ENCODE measurements at places on chromosomes 2 and 18. TPM values are rescaled to one million over a fixed set of nuclear protein-coding genes. Genes with fewer than 3 reads are reported as not detected.

DNA sequence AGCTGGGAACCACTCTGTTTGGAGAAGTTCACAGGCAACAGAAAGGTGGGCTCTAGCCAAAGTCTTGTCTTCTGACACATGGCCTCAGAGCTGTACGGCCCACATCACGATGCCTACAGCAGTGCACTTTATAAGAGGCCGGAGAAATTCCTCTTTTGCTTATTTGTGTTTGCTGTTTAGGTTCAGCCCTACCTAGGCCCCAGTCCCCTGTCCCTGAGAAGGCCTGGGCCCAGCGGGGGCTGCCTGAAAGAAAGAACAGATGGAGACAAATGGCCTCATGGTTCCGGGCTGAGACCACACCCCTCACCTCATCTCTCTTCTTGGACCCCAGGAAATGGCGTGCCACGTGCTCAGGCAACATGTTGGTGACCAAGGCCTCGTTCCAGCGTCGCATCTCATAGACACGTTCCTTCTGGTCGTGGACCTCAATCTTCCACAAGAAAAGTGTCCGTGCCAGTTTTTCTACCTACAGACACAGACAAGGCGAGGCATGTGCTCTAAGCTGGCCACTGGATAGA, 30.9 kb downstream of the CENPO start:
- DNase-seq: peak; percentile 35

Gene CLEC4F
- total RNA-seq: not detected

DNA sequence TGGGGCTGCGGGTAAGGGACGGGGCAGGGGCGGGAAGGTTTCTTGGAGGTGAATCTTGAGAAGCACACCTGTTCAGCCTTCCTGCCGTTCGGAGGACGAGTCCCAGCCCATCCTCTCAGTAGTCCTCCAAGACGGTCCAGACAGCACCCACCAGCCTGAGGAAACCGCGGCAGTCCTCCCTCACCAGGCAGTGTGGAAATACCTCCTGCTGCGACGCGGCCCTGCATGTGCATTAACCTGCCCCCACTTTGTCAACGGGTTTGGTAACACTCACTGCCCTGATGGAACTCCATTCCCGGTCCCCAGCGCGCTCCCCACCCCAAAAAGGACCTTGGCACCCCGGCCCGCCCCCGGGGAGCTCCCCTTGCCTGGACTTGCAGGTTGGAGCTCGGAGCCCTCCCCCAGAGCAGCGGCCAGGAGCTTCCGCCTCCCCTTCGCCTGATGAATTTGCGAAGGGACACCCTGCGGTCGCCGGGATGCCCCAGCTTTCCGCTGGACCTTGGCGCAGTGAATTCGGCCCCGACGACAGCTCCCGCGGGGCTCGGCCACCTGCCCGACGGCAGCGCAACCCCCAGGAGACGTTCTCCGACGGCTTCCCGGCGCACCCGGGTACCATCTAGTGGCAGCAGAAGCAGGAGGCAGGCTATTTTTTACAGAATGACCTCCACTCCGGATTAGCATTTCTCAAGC, 31.5 kb downstream of the ACVR1C start:
- DNase-seq: peak; percentile 69

DNA sequence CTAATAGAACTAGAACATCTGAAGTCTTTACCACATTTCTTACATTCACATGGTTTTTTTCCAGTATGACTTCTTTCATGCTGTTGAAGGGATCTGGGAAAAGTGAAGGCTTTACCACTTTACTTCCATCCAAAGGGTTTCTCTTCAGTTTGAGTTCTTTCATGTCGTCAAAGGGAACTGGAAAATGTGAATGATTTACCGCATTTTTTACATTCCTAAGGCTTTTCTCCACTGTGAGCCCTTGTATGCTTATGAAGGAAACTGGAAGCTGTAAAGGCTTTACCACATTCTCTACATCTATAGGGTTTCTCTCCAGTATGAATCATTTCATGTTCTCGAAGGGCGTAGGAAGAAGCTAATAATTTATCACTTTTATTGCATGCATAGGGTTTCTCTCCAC, 46.7 kb downstream of the NBEAL1 start:
- no peak for DNase-seq

- no peak for DNase-seq
Measured at GRCh38 chr2:39737661-39738060, 41.4 kb downstream of the THUMPD2 start.

Gene KCNJ3
- not detected for total RNA-seq

Gene TSPYL6
- total RNA-seq: not detected

- no peak for DNase-seq
Measured at GRCh38 chr2:207960911-207961310, 64.4 kb downstream of the PLEKHM3 start.

GRCh38 chr2:201347138-201347537, 10.0 kb downstream of the FLACC1 start:
- DNase-seq: no peak

DNA sequence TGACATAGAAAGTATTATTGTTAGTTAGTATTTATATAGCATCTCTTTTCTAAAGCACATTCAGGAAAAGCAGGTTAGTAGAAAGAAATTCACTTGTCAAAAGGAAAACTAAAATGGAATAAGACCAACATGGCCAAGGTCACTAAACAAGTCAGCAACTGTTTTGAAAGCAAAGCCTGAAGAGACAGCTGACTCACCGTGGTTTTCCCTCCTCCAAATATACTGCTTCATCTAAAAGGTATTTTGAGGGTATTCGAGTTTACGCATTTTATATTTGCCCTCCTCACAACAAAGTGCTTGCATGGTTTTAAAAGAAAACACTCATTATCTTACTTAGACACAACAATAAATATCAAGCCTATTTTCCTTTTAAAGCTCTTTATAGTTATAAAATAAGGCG, 24.0 kb downstream of the ZNF385B start:
- DNase-seq: no peak

Gene IL18R1
- 25.9 TPM for total RNA-seq

Gene CFAP221
- not detected for total RNA-seq

GRCh38 chr2:165499131-165499530, 29.6 kb downstream of the CSRNP3 start:
- no peak for DNase-seq

DNA sequence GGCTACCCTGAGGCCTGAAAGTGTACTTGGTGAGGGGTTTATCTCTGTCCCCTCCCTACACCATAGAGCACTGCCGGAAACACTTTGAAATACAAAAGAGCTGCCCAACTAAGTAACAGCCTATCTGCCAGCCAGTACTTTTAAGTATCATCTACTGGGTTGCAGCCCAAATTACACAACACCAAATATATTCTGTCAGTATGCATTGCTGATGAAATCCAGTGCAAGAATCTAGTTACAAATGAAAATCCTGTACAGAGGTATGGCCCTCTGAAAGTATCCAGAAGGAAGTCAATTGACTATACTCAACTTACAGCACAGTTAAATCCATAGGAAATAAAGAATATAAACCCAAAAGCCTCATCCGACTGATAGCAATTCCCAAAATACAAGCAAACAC, 280.8 kb downstream of the CCDC85A start:
- no peak for DNase-seq

DNA sequence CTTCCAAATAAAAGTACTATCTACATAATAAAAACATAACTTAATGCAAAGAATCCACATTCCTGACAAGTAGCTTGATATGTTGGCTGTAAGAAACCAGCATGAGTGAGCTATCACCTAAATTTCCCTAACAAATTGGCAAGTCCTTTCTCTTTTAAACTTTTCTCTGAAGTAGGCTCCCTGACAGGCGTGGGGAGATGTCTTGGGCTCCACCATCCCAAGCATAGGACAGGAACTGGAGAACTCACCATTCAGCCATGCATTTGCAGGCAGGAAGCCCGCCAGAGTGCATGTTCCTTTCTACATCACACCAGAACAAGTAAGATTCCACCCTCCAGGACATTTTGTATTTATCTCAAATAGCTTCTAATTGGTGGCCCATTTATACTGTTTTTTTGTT, 921.9 kb upstream of the CELF4 start:
- DNase-seq: no peak

Gene EVX2
- not detected for total RNA-seq

DNA sequence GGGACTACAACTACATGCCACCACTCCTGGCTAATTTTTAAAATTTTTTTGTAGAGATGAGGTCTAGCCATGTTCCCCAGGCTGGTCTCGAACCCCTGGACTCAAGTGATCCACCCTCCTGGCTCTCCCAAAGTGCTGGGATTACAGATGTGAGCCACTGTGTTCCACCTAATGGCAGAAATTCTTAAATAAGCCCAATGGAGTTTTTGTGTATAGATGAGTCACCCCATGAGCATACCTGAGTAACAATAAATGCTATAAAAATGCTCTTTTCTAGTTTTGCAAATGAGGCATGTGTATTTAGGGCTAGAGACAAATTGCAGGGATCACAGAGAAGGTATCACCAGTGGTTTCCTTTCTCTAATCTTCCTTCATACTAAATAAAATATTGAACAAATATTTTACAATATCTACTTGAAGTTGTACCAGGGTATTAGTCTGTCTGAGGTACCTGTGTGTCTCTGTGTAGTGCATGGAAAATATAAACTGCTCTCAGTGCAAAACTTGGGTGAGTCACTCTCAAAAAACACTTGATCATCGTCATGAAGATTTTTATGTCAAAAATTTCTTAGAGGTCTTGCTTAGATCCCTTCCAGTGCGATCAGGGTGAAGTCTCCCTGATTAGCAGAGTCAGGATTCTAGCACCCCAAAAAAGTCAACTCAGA, 337.1 kb upstream of the MMADHC start:
- no peak for DNase-seq

DNA sequence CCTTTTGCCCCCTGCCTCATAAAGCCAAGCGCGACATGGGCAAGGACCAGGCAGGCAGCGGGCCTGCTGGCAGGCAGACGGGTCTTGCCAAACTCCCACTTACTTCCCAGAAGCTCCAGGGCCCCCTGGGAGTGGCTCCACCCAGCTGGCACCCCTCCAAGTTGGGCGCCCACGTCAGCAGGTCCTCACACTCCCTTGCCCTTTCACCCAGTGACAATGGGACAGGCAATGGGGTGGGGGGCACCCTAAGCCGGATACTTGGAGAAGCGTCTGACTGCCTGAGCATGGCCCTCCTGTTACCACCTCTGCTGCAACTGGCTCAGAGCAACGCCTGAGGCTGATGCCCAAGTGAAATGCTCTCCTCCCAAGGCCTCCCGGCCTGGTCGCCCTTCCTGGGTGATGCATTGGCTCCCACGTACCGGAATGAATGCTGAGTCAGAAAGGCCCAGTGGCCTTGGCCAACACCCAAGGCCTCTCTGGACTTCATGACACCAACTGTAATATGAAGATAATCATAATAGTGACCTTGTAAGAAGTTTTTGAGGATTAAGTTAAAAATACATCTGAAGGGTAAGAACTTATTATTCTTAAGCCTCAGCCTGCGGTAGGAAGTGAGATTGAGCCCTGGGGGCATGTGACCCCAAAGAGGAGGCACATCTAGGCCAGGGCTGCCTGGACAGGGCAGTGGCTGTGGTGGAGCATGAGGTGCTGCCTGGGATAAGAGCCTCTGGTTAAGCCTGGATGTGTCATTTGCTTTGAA, 31.6 kb downstream of the KCNK3 start:
- DNase-seq: no peak

- peak; percentile 76 for DNase-seq
Measured at GRCh38 chr2:234289834-234290590, 206.9 kb downstream of the ARL4C start.

- DNase-seq: peak; percentile 84
Measured at GRCh38 chr2:43221763-43222474, 4.5 kb downstream of the ZFP36L2 start.

- no peak for DNase-seq
Measured at GRCh38 chr18:56302156-56302555, 336.2 kb downstream of the TXNL1 start.

DNA sequence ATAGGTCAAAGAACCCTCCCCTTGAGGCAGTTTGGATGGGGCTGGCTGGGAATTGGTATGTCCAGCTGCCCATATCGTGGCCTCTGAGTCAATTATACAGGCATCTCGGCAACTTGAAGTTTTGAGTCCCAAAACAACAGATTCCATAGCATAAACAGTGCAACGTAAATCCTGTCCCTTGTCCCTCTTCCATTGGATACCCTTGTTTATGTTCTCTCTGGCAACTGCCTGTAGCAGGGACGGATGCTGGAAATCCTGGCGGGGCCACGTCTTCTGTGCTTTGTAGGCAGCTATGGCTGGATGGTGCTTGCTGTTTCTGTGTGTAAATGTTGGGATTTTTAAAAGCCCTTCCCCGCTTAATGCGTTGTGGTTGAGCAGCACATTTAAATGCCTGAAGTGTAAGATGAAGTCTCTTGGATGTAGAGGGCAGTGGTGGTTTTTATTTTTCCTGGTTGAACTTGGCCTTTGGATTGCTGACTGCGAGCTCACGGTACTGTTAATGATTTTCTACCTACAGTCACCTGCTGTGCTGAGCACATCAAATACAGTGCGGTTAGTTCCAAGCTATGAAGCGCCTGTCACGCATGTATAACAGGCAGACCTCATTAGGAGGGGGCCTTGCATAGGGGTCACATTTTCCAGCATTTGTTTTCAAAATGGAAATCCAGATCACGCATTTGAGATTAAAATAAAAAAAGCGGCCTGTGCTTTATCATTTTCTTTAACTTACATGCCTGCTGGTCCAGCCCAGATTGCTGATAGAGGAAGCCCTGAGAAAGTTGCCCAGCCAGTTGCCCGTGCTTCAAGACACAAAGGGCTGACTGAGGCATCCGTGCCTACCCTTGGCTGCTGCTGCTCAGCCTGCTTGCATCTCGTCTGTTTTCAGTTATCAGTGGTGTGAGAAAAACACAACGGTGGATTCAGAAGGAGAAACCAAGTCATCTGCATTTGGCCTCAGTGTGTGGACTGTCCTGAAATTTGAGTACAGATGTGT, 84.7 kb downstream of the NEDD4L start:
- DNase-seq: no peak

GRCh38 chr2:10382354-10383061, 65.6 kb downstream of the ODC1 start:
- peak; percentile 70 for DNase-seq

Gene HNMT
- not detected for total RNA-seq

GRCh38 chr2:158686210-158686691, 108.9 kb upstream of the DAPL1 start:
- no peak for DNase-seq

- DNase-seq: no peak
Measured at GRCh38 chr2:163800951-163801381, 65.2 kb upstream of the FIGN start.

DNA sequence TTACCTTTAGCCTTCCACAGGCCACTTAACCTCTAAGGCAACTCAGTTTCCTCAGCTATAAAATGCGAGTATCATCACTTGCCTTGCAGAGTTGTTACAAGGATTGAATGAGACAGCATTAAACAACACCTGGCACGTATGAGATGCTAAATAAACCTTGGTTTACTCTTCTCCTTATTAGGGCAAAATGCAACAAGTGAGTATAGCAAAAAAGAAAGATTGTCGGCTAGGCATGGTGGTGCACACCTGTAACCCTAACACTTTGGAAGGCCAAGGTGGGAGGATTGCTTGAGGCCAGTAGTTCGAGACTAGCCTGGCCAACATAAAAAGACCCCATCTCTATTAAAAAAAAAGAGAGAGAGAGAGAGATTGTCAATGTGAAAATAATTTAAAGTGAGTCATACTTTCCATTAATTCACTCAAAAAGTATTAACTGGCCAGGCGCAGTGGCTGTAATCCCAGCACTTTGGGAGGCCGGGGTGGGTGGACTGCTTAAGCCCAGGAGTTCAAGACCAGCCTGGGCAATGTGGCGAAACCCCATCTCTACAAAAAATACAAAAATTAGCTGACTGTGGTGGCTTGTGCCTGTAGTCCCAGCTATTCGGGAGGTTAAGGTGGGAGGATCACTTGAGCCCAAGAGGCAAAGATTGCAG, 8.0 kb downstream of the ATAD2B start:
- no peak for DNase-seq

Measured in activated CD8-positive, alpha-beta memory T cell treated with anti-CD3 and anti-CD28 coated beads, Interleukin-2, amount 10 ng/mL, durations not matched to agents 7 days and 5 days (primary cell).